ENCODE measurements at places on chromosomes 2 and 18.

- no peak for DNase-seq
Observed at GRCh38 chr18:73901566-73901965, 246.1 kb downstream of the FBXO15 start.

- no peak for DNase-seq
Observed at GRCh38 chr2:213846856-213847255, 562.6 kb downstream of the SPAG16 start.

DNA sequence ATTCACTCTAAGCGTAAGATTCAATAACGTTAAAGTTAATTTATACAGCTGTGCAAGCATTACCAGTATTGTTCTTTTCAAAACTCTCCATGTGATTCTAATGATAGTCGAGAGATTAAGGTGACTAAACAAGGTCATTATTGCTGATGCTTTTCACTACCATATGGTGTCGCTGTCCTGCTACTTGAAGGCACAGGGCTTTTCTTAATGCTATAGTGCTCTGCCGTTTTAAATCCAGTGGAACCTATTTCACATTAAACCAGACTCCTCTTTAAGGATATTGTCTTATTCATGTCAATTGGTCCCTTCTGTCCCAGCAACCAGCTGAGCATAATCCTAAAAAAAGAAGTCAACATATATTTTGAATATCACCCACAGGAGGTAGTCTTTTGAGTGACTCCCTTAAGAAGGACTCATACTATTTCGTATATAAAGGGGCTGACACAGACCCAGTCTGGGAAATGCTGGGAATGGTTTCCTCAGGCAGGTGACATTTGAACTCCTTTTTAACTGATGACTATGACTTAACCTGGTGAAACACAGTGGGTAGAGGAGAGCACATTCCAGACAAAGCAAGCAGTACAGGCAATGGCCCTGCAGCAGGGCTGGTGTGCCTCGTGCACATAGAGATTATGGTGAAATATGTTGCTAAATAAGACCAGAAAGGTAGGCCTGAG, 53.9 kb upstream of the CYTIP start:
- DNase-seq = peak; percentile 79

GRCh38 chr18:76824145-76824676, 1.9 kb downstream of the ZNF236 start:
- DNase-seq = no peak

GRCh38 chr2:229407170-229407569, 136.1 kb upstream of the PID1 start:
- no peak for DNase-seq

Data from AML-193 (cell line).